ENCODE measurements at places on chromosomes 2 and 18. TPM values are rescaled to one million over a fixed set of nuclear protein-coding genes. Genes with fewer than 3 reads are reported as not detected.
A peak's percentile ranks its signal among the peaks of the same experiment; 100 is the strongest.

DNA sequence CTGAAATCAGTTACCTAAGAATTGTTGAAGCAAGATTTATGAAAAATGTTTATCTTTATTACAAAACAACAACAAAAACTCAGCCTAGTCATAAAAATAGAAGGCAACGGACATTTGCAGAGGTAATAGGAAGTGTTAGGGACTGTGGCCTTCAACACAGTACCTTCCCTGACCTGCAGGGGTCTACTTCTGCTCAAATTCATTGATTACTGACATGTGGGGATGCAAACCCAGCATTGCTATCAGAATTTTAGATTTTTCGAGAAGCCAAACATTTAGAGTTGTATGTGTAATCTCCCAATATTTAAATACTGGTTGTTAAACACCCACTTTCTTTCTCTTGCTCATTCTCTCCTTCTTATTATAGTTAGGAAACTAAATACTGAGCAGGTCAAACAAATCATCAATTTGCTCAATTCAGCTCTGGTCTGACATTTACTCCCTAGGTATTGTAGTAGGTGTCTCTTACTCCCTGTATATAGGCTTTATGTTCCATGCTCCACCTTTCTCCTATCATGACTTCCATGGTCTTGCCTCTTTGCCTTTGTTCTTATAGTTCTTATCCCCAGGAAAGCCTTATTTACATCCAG is 198.5 kb downstream of the UBE2E3 start:
- DNase-seq = no peak

GRCh38 chr18:22667616-22668422 is 250.1 kb upstream of the CTAGE1 start:
- peak; percentile 88 for DNase-seq

DNA sequence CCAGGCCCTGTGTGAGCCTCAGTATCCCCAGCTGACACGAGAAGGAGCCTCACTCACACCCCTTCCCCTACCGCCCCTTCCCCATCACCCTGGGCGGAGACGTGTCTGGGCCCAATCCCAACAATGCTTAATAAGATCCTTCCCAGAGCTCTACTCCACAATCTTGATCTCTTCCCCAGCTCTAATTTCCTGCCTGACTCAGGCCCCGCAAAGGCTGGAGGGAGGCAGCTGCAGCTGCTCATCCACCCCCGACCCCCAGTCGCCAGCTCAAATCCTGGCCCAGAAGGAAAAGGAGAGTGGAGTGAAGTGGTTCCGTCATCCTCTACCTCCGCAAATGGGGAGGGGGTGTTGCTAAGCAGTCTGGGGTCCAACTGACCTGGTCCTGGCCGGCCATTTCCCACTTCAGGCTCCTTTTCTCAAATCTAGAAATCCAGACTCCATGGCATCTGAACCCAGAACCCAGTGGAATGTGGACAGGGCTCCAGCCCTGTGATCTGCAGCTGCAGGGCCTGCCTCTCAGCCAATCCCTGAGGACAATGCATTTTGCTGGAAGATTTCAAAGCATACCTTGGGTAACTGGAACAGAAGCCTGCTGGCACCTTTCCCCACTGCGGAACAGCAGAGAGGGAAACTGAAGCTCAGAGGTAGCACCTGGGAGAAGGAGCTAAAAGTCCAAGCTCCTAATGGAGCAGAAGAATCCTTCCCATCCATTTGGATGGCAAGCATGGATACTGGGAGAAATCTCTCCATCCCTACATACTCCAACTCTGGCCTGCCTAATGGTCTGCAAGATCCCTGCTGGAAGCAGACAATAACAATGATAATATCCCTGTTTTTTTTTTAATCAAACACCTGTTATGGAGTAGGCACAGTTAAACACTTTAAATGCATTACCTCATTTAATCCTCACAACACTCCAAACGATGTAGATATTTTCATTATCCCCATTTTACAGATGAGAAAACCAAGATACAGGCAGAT is 5.6 kb upstream of the TNS1 start:
- DNase-seq = no peak

DNA sequence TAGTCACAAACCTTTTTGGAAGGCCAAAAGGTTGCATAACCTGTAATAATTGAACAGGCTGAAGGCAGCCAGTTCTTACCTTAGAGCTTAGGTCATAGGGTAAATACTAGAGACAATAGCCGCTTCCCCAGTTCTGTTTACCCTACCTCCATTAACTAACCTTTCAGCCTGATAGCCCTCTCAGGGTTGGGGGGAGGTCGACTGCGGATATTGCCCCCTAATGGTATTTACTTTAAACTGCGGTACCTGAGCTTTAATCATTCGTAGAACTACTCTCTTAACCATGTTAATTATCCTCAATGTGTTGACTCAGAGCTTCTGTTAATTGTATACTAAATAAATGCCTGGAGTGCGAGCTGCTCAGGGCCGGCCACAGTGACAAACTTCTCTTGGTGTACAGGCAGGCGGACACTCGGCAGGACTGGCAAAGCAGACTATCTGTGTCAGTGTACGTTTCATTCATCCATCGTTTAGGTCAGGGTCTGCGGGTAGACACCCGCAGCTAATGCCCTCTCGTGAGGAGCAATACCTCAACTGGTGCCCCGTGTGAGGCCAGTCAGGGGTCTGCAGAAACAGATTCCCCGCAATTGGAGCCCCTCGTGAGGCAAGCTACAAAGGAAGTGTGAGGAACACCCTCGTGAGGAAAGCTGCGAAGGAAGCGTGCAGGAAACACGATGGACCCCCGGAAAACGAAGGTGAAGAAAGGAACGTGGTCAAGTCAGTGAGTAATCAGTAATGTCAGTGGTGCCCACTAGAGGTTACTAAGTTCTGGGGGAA is 115.3 kb upstream of the SCN7A start:
- no peak for DNase-seq

GRCh38 chr2:133787207-133787606 is 218.9 kb upstream of the NCKAP5 start:
- no peak for DNase-seq

GRCh38 chr2:102037681-102038080 is 45.9 kb downstream of the IL1R2 start:
- no peak for DNase-seq

DNA sequence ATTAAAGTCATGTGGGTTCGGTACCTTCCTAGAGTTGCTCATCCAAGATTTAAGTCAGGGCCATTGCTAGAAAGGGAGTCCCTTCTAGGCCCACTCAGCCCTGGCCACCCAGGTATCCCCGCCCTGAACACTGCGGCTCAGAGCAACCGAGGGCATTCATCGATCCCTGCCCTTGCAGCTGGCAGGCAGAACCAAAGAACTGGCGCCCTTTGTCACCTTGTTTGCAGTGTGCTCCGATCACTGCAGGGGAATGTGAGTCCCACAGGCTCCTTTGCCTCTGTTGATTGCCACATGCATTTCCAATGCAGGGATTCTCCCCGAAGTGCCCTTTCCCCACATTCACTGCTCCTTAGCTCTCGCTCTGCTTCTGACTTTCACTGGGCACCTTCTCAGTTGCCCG is 108.5 kb downstream of the CMPK2 start:
- no peak for DNase-seq

DNA sequence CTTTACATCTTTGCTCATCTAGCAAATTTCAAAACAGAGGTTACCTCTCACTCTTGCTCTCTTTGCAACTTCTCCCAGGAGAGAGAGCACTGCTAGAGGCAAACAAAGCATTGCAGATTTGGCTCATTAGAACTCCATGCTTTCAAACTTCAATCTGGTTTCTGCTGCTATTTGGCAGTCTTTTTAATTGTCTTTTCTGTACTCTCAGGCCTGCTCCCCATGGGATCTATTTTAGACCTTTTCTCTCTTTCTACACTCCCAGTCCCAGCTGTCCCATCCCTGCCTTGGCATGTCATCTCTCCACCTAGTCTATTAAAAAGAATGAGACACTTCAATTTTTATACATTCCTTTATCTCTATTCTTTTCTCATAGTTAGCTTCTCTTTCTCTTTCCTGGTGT is 15.2 kb downstream of the KCNJ3 start:
- no peak for DNase-seq

GRCh38 chr2:7849027-7849426 is 832.8 kb upstream of the ID2 start:
- no peak for DNase-seq

GRCh38 chr2:42949125-42949524 is 156.7 kb upstream of the HAAO start:
- no peak for DNase-seq

Gene SULT6B1
- not detected for total RNA-seq

Gene HAAO
- 0.18 TPM for total RNA-seq

Gene LTBP1
- 41.9 TPM for total RNA-seq

- DNase-seq = no peak
These were observed 270.7 kb upstream of the THUMPD2 start for GRCh38 chr2:40049781-40050180.

- no peak for DNase-seq
These were observed 2.3 kb upstream of the ACTG2 start for GRCh38 chr2:73890301-73891092.

Gene SERPINB4
- not detected for total RNA-seq

Gene FKBP1B
- total RNA-seq = 22.8 TPM

DNA sequence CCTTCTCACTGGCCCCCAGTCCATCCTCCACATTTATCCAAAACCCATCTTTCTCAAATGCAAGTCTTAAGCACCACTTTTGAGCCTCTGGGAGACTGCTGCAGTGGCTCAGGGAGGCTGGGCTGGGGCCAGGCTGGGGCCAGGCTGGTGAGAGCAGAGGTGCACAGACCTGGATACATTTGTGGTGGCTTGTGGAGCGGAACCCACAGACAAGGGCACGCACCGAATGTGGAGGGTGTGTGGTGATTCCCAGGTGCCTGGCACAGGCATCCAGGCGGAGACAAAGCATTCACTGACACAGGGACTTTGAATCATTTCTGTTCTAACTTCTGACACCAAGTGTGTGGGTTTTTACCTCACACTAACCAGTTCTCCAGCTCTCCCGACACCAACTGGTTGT is 42.2 kb upstream of the MGAT4A start:
- DNase-seq = no peak

GRCh38 chr2:25460261-25460905 is 118.7 kb upstream of the DNMT3A start:
- no peak for DNase-seq

DNA sequence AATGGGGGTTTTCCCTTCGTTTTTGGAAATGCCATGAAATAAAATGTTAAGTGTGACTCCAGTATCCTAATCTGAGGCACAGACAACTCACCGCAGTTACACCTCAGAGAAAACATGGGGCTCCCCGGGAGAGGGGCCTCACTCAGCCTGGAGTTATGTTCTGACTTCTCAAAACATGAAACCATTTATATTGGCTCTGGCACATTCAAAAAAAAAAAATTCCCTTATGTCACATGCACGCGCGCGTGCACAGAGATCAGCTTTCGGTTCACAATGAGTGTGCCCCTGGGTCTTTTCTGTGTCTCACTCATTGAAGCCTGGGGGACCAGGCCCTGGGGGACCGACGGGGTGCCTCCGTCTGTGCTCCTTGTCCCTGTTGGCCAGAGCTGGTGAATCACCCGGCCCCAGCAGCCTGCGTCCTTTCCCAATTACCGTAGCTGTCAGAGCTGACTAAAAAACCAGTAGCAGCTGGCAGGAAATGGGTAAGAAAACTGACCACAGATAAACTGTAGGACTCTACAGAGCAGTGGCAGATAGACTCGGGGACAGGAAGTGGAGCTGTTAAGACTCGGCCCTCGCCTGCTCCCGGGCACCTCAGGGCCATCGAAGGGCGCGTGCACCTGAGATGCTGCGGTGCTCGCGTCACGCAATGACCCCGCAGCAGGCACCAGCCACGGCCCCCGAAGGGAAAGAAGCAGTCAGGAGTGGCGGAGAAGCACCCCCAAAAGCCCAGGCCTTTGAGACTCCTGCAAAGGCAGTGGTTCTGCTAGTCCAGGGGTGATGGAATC is 138.3 kb upstream of the ID2 start:
- no peak for DNase-seq

DNA sequence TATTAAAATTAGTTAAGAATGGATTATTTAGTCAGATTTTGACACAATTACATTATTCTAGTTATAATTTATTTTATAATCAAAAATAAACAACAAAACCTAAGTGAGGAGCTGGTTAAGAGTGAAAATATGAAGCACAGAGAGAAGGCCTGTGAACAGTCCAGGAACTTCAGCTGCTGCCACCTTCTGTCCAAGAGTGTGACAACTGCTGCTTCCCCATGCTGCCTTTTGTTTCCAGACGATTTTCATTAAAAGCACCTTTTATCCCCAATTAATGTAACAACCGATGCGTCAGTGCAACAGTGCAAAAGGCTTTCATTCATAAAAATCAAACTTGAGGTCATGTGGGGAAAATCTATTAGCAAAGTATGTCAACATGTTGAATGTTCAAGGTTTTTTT is 363.6 kb downstream of the CTNNA2 start:
- no peak for DNase-seq

DNA sequence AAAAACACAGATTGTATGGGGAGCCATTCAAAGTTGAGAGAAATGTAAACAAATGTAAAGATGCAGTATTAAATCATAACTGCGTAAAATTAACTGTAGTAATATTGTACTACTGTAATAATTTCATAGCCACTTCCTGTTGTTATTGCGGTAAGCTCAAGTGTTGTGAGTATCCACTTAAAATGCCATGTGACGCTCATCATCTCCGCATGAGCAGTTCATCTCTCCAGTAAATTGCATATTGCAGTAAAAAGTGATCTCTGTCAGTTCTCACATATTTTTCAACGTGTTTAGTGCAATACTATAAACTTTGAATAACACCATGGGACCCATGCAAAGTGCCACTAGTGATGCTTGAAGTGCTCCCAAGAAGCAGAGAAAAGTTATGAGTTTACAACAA is 41.8 kb upstream of the SP3 start:
- no peak for DNase-seq

- no peak for DNase-seq
These were observed 10.1 kb downstream of the MYO1B start for GRCh38 chr2:191255271-191255670.

DNA sequence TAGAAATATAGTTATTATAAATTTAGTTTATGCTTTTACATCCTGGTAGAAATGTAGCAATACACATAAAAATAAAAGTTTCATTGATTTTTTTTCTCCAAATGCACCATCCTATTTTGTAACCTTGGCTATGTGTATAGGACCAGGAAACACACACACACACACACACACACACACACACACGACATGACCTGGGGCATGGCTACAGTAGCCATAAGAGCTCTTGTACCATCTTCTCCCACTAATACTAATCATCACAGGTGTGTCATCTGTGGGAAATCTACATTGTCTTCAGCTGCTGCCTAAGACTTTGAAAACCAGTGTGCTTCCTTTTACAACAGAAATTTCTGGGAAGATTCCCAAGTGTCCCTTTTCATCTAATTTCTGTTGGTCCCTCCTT is 144.3 kb downstream of the MCFD2 start:
- no peak for DNase-seq

Gene CYP1B1
- 0.07 TPM for total RNA-seq

GRCh38 chr2:85187069-85187468 is 53.9 kb downstream of the TCF7L1 start:
- DNase-seq = no peak

Gene RMDN2
- 2.8 TPM for total RNA-seq

Data from pulmonary artery endothelial cell (primary cell).